ENCODE measurements at places on chromosomes 6 and 20. TPM values are rescaled to one million over a fixed set of nuclear protein-coding genes. Genes with fewer than 3 reads are reported as not detected.

DNA sequence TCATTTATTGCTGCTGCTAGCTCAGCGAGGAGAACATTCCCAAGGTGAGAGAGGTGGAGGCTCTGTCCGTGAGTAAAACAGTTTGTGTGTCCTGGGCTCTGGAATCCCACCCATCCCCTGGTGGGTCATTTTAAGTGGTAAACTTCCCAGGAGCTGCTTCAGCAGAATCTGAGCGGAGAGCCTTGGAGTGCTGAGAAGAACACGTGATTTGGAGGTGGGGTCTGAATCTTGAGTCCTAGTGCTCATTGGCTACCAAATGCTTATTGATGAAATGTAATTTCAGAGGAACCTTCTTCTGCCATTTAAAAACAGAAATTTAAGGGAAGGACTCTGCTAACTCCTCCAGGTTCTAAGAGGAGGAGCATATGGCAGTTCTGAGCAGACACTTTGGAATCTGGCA lies 132.4 kb downstream of the CDH26 start:
- no peak for DNase-seq

- DNase-seq, result no peak
These were observed 316.6 kb downstream of the CDKAL1 start for GRCh38 chr6:20850686-20851416.

DNA sequence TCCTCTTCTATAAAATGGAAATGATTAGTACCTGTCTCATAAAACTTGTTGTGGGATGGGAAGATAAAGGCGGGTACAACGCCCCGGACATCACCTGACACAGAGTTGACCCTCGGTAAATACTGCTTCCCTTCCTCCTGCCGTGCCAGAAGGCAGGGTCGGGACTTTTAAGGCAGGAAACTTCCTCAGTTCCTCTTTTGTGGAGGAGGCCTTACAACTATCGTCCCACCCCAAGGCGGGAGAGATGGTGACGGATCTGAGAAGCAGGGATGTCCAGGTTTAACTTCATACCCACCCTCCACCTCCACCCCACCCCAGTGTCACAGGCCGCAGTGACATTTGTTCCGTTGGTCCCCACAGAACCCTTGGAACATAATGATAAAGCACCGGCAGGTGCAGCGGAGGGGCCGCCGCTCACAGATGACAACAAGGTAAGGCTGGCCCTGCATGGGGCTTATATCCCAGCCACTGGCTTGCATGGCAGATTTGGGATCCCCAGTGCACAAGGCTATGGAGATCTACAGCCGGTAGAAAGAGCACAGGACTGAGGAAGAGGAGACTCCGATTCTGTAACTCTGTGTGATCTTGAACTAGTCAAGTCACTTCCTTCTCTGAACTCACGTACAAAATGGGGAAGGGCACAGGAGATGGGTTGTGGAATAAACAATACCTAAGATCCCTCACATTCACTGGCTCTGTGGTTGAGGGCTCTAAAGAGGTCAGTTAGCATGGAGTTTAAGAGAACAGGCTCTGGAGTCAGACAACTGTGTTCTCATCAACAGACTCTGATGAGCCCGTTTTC lies 764 bp downstream of the DNTTIP1 start:
- DNase-seq, result no peak

The LZTS3 gene
- polyA plus RNA-seq, result 14.4 TPM

The KIAA1586 gene
- 29.0 TPM for polyA plus RNA-seq

DNA sequence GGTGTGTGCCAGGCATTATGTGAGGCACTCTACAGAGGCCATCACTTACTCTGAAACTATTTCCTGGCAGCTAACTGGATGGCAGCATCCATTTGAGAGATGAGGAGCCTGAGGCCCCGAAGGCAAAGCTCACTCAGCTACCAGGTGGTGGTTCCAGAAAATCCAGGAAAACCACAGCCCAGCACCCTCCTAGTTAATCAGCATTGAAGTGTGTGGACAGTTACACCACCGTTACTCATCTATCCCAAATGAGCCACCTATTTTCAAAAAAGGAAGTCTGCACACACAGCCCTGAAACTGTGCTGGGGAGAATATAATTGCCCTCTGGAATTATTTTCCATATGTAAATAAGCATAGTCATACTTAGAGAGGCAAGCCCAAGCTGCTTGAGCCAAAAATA lies 67.4 kb downstream of the CNBD2 start:
- no peak for DNase-seq

The OXT gene
- polyA plus RNA-seq, result 1.0 TPM

Data from right renal pelvis (tissue), 4 donors.